ENCODE measurements at places on chromosomes 6 and 20.

DNA sequence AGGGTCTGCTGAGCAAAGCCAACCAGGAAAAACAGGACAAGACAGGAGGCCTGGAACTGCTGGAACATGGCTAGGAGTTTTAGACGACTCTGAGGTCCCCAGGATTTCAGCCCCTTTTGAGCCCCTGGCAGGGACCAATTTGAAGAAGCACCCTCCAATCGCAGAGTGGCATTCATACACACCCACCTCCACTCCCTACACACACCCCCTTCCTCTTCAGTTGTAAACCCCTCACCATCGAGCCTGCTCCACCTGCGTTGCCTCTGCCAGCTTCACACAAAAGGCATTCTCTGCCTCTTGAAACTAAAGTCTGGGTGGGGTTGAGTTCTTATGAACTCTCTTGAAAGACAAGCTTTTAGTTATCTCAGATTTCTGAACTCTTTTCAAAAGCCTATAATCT lies at the start of gene GPX6:
TSS of gene GPX6 (minus strand) at position 118 of the 400 bp plus-strand sequence. CDS start at position 68, 50 bp downstream.
- DNase-seq, result no peak

DNA sequence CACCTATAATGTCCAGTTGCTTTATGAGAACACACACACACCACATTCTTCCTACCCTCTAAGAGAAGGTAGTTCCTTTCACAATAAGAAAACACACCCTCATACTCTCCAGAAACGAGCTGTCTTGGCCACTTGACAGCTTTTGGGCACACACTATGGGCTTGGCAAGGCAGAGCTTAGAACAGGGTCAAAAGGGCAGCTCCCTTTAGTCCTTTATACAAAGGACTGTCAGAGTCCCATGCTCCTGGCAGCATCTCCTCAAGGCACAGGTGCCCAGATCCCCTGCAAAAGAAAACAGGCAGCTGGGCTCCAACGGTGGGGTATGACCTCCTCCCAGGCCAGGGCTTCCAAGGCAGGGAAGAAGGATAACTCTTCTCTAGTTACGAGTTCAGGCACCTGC lies 4.9 kb upstream of the LYRM2 start:
- no peak for DNase-seq

DNA sequence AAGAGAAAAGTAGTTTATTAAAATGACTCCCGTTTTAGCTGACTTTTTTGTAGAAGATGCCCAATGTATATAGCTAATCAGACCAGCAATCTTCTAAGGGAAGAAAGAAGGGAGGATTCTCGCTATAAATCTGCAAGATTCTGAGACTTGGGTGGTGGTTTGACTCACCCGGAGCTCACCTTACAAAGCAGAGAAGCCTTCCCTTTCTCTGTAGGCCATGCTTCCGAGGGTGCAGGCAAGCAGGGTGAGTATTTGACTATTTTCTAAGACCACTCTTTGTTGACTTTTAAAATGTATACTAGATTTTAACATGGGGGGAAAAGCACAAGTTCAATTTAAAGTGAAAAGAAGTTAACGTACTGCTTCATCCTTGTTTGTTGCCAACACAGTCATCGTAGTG lies 2.7 kb downstream of the OLIG3 start:
- DNase-seq, result no peak

DNA sequence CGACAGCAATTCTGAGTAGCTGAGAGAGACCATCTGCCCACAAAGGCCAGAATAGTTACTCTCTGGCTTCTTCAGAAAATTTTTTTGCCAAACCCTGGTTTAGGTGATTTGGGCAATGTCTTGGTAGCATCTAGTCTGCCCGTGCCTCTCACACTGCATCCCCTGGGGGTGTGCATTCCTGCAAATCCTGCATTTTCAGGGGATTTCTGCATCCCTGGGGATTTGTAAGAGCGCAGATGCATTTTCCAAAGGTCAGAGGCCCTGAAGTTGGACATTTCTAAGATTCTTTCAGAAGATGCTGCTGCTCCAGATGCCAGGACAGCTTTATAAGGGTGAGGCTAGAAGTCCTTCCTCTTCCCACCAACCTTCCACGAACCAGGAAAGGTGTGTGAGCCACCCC lies 4.0 kb downstream of the CST9 start:
- DNase-seq, result no peak

GRCh38 chr20:51800060-51800871 lies 2.1 kb downstream of the SALL4 start:
- DNase-seq, result no peak
